KG1 (cell line): ENCODE measurements at places on chromosomes 7 and 10.

- no peak for DNase-seq
These were observed 786 bp upstream of the CNOT4 start for GRCh38 chr7:135510592-135511183.

GRCh38 chr10:62175251-62175650 lies 93.4 kb downstream of the RTKN2 start:
- no peak for DNase-seq

DNA sequence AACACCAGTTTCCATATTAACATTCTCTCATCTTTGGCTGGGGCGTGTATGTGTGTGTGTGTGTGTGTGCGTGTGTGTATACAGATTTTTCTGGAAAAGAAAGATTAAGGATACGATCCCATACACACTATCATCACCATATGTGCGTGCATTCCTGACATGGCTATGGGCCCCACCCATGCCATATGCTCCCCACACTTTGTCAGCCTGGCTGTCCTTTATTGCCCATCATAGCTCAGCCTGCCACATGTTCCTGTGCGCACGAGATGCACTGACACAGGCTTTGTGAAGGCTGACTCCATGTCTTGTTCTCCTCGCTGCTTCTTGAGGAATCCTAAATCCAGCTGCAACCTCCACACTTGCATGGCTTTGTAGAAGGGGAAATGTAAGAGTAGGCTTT lies 984.1 kb downstream of the LRMDA start:
- no peak for DNase-seq

DNA sequence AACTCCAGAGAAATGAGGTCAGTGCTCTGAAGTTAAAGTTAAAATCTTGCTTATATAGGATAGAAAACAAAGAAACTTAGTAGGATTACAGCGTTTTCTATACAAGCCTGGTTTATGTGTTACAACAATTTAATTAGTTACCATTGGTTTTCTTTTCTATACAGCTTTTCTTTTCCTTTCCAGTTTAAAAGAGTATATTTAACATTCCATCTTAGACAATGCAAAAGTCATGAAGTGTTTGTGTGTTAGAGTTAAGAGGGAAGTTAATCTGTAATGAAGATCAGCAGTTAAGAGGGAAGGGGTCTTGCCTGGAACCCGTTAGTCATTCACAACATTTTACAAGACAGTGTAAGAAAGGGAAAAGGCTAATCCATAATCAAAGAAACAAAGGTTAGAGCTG lies 338.3 kb downstream of the OTUD1 start:
- no peak for DNase-seq

- no peak for DNase-seq
These were observed 102.4 kb upstream of the GJD4 start for GRCh38 chr10:35502692-35503091.

- no peak for DNase-seq
These were observed 448.9 kb downstream of the PLXDC2 start for GRCh38 chr10:20265146-20265545.

- DNase-seq: no peak
These were observed 76.0 kb downstream of the ITGB1 start for GRCh38 chr10:32882076-32882475.

- no peak for DNase-seq
These were observed 410.2 kb upstream of the KLF6 start for GRCh38 chr10:4195213-4195612.

GRCh38 chr10:121721257-121721656 lies 123.0 kb upstream of the FGFR2 start:
- no peak for DNase-seq

DNA sequence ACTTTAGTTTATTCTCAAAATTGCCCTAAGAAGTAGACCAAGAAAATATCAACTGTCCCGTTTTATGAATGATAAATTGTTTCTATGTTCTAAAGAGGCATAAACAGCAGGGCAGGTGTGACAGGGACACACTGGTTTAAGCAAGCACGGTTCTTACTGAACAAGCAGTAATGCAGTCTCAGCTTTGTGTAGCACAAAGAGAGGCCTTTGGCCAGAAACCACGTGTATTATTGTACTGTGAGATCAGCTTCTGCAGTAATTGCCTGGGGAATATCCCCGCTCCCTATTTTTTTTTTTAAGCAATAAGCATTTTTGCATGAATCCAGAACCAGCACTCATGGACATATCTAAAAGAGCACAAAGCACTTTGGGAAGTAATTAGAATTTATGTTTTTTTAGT lies 255.4 kb downstream of the WDR11 start:
- DNase-seq: no peak

DNA sequence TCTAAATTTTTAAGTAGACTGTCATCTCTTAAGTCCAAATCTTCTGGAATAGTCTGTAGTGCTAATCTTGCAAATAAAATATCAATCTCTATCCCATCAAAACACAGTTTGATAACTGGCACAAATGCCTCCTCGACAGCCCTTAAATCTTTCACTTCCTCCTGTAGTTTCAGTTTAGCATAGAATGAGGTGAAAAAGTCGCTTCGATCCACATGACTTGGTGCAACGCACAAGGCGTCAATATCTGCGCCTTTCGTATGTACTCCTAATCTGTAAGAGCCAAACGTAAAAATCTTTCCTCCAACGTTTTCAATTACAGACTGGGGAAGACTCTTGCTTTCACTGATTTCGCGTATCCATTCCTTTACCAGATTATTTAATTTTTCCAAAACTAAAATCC lies 603 bp downstream of the PAPOLB start:
- DNase-seq: no peak

DNA sequence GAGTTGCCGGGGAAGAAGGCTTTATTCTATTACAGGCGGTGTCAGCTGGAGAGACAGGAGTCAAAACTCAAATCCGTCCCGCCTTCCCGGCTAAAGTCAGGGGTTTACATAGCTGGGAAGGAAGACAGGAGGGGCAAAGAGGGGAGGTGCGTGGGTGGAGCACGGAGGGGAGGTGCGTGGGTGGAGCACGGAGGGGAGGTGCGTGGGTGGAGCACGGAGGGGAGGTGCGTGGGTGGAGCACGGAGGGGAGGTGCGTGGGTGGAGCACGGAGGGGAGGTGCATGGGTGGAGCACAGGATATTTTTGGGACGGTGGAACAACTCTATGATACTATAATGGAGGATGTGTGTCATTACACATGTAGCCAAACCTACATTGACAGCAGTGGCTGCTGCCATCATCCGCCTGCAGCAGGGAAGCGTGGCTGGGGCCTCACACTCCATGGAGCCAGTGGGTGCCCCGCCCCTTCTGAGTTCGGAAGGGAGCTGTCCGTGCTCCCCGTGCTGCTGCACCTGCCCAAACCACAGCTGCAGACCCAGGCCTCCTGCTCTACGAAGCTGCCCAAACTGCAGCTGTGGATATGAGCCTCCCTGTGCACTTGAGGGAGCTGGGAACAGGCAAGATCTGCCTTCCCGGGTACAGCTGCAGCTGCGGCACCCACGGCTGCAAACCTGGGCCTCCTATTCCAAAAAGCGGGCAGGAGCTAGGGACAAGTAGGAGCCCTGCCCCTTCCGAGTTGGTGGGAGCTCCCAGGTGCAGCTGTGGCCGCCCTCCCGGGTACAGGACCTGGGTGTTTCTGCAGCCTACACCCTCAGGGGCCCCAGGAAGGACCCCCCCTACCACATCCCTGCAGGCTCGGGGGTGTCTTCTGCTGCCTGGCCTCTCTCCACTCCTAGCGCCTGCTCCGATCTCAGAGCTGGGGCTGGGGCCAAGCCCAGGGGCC lies 119.4 kb downstream of the DYNC2I1 start:
- DNase-seq: no peak

GRCh38 chr7:66700633-66701131 lies 39.9 kb upstream of the RABGEF1 start:
- no peak for DNase-seq

DNA sequence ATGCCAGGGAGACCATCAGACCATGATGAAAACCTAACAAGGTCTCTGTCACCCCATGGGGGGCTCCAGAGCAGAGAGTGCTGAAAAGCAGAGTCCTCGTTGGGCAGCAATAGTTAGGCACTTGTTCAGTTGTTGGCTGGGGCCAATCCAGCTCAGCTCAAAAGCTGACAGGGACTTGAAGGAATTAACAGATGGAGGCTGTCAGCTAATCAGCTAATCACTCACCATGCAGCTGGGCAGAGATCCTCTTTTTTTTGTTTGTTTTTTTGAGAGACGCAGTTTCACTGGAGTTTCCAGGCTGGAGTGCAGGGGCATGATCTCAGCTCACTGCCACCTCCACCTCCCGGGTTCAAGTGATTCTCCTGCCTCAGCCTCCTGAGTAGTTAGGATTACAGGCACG lies 18.1 kb downstream of the CEP55 start:
- no peak for DNase-seq
